ENCODE measurements at places on chromosomes 2 and 18.

DNA sequence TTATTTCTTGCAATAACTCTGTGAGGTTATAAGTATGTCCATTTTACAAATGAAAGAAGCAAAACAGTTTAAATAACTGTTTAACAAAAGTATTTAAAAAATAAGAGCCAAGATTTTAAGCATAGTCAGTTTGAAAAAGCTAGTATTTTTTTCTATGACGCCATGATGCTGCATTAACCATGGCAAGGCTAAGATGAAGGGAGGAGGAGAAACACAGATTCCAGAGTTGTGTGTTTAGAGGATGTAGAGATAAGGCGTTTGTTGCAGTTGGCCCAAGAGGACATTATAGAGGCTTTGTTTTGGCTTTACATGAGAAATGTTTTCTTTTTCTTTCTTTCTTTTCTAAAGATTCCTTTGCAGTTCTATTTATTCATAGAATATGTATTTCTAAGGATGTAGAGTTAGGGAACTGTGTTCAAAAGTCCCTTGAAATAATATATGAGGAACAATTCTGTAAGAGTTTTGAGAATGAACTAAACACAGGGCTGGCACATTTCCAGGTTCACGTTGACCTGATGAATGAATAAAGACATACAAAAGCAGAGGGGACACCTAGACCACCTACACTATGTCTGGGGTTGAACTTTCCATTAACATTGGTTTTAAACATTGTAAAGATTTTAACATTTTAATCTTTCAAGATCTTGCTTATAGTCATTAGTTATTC is 244.2 kb downstream of the KCNS3 start:
- DNase-seq, result no peak

- DNase-seq, result no peak
These were observed 31.3 kb upstream of the CNTNAP5 start for GRCh38 chr2:123993728-123994323.

DNA sequence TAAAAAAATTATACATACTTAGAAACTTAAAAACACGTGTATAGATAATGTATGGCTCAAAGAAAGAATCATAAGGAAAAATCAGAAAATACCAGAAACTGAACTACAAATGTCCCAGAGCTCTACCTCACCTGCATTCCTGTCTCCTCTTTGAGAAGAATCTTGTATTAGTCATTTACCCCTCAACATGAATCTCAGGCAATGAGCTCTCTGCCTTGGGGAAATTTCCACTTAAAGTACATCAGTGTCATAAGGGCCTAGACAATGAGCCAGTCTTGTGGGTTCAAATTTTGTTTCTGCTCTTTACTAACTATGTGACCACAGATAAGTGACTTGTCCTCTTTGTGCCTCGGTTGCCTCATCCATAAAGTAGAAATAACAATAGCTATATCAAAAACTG is 40.1 kb downstream of the SCG2 start:
- DNase-seq, result no peak

DNA sequence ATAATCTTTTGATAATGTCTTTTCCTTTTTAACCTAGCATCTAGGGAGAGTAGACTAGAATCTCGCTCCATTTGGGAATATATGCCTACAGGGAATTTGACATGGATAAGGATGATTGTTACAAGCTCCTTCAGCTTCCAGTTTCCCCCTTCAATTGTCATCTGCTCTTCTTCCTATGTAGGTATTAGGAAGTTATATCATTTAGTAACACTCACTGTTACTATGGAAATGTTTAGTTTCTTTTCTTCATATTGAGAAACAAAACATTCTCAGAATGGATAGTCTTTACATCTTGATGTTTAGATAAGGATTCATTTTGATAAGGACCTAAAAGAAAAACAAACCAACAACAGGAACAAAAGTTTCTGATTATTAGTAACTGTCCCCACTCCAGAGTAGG is 127.6 kb downstream of the PHLPP1 start:
- no peak for DNase-seq

DNA sequence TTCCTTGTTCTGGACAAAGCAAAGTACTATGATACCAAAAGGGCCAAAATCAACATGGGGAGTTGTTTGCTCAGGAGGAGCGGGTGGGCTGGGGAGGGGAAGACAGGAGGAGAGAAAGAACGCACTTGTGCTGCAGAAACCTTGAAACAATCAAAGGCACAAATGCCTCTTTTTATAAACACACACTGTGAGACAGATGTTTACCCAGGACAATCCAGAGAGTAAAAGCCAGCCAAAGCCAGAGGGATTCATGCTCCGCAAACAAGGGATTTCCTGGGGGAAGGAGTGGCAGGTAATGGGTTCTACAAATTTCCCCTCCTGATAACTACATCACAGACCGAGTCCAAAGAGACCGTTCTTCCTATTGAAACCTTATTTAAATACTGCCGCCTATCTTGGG is 323.5 kb upstream of the SKOR2 start:
- DNase-seq, result no peak

DNA sequence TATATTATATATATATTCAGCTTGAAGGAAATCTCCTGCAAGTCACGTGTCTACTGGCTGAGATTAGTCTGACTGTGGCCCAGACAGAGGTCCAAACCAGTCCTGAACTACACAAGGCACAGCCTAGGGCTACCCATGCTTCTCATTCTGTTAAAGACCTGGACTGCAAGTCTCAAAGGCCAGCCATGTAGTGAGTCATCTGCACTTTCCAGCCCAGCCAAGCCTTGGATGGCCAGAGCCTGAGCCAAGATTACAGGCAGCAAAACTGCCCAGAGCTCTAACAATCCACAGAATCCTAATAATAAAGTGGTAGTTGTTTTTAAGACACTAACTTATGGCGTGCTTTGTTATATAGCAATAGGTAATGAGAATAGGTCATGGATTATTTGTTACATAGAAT is 259.6 kb downstream of the SS18 start:
- no peak for DNase-seq

- DNase-seq, result no peak
These were observed 845.6 kb upstream of the CNTNAP5 start for GRCh38 chr2:123179526-123179925.

All from NCI-H1092 (cell line).